ENCODE measurements at places on chromosomes 6 and 20.

DNA sequence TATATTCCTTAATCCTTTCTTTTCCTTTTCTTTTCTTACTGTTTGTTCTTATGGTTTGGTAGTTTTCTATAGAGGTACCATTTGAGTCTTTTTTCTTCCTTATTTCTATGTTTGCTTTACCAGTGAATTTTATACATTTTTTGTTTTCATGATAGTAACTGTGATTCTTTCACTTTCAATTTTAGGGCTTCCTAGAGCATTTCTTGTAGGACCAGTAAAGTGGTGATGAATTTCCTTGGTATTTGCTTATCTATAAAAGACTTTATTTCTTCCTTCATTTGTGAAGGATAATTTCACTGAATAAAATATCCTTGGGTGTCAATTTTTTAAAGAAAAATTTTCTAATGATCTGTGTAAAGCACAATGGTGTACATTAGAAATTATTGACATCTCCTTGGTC, 637.4 kb downstream of the CD109 start:
- no peak for DNase-seq

GRCh38 chr6:75169689-75170586, 35.9 kb downstream of the COL12A1 start:
- no peak for DNase-seq

DNA sequence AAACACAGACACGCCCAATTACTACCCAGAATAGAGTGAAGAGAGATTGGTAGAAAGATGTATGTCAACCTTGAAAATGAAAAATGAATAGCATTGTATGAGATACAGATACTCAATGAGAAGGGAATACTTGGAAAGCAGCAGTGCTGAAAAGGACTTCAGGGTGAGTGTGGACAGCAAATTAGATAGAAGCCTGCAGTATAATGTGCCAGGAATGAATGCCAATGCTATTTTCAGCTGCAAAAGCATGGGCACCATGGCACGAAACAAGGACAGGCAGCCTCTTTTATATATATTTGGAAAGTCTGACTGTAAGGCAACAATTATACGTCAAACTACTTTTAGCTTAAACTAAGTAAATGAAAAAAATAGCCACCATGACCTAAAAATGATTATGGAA, 118.2 kb downstream of the PTCHD4 start:
- no peak for DNase-seq

DNA sequence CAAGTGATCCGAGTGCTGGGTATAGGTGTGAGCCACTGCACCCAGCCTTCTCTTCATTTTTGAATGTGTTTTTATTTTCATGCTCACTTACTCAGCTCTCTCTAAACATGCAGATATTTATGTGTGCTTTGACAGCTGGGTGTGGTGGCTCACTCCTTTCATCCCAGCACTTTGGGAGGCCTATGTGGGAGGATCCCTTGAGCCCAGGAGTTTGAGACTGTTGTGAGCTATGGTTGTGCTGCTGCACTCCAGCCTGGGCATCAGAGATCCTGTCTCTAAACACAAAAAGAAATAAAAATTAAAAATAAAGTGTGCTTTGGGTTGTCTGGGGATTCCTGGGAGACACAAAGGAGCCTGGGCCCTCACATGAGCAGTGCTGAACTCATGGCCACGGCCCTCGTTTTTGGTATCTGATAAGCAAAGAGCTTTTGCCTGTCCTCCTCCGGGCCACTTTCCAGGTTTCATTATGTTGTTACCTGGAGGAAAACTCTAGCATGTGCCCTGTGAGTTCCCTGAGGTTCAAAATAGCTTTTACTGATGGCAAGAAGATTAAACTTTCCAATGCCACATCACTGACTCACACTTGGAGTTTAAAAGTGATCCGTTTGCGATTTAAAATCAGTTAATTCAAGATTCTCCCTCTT, 78.5 kb downstream of the CD164 start:
- DNase-seq, result no peak

- DNase-seq, result no peak
Observed at GRCh38 chr20:36465109-36466080, 75.9 kb upstream of the MYL9 start.

GRCh38 chr6:93176070-93176469, 243.3 kb downstream of the EPHA7 start:
- no peak for DNase-seq

GRCh38 chr6:126804332-126805064, 314.0 kb upstream of the RSPO3 start:
- no peak for DNase-seq

DNA sequence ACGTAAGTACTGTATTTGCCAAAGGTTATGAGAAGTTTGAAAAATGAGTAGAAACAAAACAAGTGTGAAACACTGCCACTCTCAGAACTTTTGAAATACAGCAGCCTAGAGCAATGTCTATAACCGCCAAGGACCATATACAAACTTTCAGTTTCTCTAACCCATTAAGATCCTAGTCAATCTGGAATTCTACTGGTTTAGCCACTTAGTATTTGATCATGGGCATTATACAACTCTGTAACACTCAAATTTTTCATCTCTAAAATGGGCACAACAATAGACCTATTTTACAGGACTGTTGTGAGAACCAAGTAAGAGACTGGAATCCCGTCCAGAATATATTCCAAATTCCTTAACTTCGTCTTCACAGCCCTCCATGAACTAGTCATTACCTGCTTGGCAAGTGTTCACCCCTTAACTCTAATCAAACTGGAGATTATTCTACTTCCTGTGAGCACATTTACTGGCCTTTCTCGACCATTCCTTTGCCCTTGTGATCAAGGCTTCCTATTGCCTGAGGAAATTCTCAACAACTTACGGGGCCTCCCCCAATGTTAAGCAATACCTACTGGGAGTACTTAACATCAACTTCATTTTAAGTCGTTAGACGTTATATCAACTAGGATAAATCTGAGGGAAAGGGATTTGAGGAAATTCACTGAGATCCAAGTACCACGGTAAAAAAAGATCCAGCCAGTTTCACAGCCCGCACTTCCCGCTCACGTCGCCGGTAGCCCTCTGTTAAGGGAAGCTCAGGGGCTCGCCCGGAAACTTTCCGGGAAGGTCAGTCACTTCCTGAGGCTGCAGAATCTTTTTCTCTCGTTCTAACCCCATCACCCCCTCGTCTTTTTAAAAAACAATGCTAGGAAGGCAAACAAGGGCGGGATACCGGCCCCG, 1.1 kb downstream of the EIF2S2 start:
- DNase-seq, result no peak

DNA sequence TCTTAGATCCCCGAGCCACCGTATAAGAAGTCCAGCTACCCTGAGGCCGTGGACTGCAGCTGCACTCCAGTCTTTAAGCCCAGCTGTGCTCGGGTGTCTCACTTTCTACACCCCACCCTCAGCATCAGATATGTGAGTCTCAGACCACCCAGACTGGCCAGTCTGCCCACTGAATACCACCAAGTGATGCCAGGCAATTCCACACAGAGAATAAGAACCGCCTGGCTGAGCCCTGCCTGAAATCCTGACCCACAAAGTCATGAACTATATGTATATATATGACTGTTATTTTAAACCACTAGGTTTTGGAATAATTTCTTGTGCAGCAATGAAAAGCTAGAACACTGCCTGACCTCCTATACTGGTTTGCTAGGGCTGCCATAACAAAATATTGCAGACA, 106.7 kb downstream of the FOXF2 start:
- no peak for DNase-seq

DNA sequence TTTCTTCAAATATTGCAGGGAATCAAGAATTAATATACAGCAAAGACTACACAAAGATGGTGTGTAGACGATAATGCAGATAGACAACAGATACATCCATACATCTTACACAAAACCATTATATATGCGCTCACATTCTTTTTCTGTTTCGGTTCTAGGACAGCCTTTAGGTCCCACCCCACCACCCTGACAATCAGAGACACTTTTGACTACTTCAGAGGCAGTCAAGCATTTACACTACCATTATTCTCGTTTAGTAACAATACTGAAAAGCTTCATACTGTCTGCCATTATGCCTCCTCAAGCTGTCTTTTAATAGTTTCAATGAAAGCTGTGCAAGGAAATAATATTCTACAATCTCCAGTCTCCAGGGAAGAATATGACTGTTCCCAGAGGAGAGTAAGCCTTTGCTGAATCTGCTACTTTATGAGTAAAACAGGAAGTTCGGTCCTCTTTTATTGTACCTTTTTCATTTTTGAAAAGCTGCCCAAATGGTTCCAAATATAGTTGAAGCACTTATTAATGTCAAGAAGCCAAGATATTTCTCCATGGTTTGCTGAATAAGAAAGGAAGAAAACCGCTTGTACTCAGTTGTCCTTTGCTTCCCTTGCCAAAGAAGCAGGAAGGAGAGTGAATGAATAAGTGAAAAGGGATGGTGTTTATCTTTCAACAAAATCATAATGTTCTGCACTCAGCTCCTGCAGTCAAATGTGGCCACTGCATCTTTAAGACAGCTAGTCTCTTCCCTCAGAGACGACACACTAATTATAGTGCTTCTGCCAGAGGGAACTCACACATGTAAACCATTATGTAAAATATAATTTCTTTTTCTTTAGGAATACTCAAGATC, 468.3 kb downstream of the CDC5L start:
- DNase-seq, result no peak

DNA sequence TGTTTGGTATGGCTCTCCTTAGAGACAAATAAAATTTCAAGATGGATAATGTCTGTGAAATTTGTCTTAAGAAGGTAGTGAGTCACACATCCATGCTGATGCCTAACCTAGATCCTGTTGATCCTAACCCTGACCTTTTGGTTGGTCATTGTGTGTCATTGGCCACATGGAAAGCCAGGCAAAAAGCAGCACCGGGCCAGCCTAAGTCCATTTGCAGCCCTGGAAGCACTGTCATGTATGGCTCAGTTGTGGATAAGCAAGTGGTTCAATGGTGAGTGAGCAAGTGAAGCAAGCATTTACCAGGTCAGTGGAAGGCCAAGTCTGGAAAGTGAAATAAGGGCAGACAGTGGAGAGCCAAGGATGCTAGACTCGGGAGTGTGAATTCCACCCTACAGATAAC, 12.1 kb upstream of the XRN2 start:
- no peak for DNase-seq

GRCh38 chr6:53268858-53269608, 79.7 kb downstream of the ELOVL5 start:
- no peak for DNase-seq

GRCh38 chr6:34656378-34657036, 40.1 kb downstream of the ILRUN start:
- no peak for DNase-seq

DNA sequence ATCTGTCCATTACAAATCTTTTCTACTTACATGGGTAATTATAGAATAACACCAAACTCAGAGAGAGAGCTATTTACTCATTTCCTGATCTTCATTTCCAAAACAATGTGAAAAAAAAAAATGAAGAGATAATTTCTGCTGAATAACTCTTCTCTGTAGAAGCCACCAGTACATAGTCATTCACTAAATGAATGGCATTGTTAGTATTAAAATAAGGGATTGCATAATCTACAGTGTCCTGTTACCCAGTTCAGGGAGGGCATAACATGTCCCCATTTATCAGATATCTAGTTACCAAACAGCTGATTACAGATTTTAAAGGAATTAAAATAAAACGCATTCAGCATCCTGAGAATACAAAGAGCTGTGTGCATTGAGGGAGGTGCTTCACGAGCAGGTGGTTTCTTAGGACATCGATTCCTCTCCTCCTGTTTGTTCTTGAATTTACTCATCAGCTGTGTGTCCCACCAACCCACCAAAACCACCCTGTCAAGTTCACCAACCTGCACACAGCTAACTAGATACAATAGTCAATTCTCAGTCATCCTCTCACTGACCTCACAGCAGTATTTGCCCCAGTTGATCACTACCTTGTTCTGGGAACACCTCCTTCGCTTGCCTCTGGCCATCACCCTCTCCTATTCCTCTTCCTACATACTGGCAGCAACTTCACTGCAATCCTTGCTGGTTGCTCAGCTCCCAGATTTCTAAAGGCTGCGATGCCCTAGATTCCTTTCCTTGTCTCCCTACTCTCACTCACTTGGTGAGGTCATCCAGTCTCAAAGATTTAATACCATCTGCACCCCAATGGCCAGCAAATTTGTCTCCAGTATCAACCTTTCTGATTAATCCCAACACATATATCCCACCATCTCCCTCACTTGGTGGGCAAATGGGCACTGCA, 18.7 kb downstream of the CNKSR3 start:
- DNase-seq, result no peak

DNA sequence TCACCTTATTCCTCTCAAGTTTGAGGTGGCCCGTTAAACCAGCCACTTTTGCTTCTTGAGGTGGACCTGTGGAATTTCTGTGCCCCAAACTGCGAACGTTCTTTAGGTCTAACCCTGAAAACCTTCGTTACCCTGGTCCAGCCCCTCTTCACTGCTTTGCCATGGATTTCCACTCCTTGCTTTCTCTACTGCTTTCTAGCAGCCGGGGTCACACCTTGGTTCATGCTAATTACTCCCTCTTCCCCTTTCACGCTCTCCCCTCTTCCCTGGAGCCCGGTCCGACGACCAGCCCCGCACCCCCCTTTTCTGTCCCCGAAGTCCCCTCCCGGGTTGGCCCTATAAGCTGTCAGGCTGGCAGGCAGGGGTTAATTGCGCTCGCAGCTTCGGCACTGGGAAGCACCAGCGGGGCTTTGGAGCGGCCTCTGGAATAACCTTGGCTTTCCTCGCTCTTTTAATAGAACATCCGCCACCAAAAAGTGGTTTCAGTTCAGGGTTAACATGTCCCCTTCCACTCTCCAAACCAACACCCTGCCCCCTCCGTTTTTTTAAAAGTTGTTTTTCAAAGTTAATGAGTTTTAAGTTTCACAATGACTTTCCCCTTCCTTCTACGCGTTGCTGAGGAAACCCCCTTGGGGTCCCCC, 1.4 kb upstream of the HIVEP1 start:
- DNase-seq, result peak; percentile 51

DNA sequence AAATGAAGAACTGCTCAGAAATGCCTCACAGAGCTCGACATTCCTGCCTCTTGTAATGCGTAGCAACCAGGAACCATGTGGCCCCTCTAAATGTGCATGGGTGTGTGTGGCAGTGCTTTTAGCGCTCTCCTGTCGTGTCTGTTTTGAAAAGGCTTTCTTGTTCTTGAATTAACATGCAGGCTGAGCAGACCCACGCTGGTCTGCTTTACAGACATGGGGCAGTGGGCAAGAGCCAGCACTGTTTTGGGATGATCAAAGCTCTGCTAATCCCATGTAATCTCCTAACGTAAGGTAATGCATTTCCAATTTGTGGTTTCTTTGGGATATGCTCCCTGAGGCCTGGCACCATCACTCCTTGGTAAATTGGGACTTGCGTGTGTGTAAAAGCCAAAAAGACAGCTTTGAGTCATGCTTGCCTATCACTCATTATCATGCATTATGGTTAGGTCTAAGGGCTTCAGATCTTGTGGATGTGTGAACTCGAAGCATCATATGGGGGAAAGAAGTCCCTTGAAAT, 11.8 kb downstream of the RIPOR2 start:
- no peak for DNase-seq

GRCh38 chr6:139776041-139776440, 401.6 kb upstream of the CITED2 start:
- no peak for DNase-seq

- no peak for DNase-seq
Observed at GRCh38 chr20:9613871-9614270, 99.5 kb downstream of the LAMP5 start.

- no peak for DNase-seq
Observed at GRCh38 chr6:42021847-42022754, 28.2 kb upstream of the TAF8 start.

- no peak for DNase-seq
Observed at GRCh38 chr20:18321976-18322950, 33.9 kb downstream of the ZNF133 start.
